ENCODE measurements at places on chromosomes 7 and 10.

DNA sequence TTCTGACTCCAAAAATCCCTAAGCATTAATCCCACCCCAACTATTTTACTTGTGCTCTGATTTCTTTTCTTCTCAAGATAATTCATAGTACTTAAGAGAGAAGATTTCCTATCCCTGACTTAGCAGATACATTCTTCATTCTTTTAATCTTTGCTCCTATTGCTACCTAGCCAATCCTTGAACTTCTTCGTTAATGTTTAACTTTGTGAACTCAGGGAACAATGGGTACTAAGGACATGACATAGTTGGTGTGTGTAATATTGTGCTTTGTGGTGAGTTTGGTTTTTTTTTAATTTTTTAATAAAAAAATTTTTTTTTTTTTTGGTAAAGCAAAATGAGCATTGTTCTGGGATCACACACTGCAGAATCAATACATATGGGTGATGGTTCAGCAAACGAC is 166.2 kb downstream of the CHCHD3 start:
- no peak for DNase-seq

GRCh38 chr10:24958091-24958720 is 5.8 kb upstream of the PRTFDC1 start:
- no peak for DNase-seq

DNA sequence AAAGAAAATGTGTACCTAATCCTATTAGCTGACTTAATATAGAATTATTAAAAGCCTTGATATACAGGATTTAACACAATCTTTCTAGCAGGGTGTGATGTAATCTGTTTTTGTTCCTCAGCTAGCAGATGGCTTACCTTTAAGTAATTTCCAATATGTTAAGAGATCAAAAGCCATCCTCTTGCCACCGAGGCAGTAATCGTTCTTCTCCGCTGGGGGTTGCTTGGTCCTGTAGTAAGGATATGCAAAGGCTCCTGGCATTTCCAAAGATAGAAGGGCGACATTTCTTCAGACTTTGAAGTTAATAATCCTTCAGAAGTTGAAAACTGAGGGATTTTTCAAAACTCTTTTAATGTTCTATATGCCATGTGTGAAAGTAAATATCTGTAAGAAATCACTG is 156.4 kb downstream of the FZD1 start:
- no peak for DNase-seq

DNA sequence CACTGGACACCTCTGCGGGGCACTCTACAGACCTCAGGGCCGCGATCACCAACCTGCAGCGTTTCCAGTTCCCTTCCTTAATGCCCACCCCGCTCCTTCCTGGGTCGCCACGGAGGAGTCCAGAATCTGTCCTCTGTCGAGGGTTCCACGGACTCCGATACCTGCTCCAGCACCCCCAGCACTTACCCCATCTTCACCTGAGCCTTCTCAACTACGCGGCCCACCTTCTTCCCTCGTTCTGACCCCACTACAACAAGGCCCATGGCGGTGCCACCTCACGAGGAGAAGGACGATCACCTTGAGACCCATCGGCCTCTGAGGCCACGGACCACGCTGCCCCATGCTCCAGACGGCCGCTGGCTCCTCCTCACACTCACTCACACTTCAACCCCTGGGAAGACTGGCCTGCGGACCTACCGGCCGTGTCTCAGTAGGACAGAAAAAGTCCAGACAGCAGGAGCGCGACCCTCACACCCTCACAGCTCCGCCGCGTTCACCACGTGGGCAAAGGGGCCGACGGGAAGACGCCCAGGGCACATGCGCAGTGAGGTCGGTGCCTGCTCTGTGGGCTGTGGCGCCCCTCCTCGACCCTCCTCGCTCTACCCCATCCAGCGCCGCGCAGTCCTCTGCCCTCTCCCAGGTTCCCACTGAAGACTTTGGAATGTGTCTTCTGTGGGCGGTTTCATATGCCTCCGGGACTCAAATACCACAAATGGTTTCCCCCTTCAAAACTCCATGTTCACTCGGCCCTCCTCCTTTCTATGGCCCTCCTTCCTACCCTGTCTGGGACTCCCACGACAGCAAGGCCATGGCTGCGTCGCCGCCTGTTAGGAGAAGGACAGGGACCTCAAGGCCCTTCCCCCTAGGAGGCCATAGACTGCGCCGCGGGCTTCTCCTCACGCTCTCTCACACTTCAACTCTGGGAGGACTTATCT is 193.9 kb upstream of the PHF14 start:
- DNase-seq, result no peak

GRCh38 chr10:28939281-28940157 is 262.2 kb downstream of the BAMBI start:
- no peak for DNase-seq
